ENCODE measurements at places on chromosomes 2 and 18. TPM values are rescaled to one million over a fixed set of nuclear protein-coding genes. Genes with fewer than 3 reads are reported as not detected.

Gene PLCL1
- under 0.01 TPM for total RNA-seq

Gene SLC9A4
- 7.6 TPM for total RNA-seq

Gene FHOD3
- 117 TPM for total RNA-seq

Gene UGT1A3
- 4.1 TPM for total RNA-seq

Gene SIX2
- 0.35 TPM for total RNA-seq

Gene EGR4
- not detected for total RNA-seq

DNA sequence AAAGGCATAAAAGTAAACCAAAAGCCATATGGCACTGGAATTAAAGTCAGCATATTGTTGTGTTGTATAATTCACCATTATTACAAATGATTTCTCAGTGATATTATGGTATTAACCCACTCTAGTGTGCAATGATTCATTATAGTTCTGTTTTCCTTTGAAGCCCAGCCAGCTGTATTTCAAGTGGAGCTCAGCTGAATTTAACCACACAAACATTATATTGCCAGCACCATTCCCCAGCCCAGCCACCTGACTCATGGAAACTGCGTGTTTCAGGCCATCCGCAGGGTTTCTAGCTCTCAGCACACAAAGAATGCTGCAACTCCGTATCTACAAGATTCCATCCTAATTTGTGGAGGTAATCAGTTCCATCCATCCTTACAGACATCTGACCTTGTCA is 166.8 kb upstream of the CHAC2 start:
- DNase-seq, result peak; percentile 10

DNA sequence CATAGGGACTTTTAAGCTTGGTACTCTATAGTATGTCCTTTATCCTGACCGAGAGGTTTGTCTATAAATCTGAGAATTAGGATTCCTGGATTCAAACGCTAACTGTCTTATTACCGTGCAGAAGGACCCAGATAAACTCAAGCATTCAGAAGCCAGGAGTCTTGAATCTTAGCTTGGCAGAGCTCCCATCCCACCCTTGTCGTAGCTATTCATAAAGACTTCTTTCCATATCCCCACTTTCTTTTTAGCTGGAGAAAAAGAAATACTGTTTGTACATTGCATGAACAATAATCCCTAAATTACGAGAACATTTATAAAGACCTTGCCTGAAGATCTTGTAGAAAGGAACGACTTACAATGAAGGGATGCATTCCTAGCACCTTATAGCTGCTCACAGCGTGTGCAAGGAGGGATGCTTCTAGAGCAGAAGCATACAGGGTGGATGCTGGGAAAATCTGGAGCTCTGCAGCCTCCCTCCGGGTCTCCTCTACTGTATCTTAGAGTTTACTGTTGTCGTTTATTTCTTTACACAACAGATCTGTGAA is 13.6 kb downstream of the EFR3B start:
- no peak for DNase-seq

- DNase-seq, result no peak
Observed at GRCh38 chr2:179592167-179592936, 269.1 kb downstream of the ZNF385B start.

- DNase-seq, result no peak
Observed at GRCh38 chr2:205274801-205275200, 407.5 kb upstream of the NRP2 start.

DNA sequence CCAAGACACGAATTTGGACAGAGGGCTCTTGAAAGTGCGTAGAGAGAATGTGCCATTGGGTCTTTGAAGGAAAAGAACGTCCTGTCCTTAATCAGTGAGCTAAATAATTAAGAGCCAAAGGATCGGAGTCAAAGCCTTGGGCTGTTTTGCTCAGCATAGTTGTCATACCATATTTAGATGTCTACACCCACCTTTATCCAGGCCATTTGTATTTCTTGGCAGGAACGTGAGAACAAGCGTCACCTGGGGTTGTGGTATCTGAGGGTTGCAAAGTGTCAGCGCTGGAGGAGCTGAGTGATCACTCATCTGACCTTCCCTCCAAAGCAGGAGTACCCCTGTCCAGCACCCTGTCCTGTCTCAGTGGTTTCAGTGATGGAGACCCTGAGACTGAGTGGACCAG is 4.5 kb downstream of the LPIN1 start:
- DNase-seq, result peak; percentile 71

DNA sequence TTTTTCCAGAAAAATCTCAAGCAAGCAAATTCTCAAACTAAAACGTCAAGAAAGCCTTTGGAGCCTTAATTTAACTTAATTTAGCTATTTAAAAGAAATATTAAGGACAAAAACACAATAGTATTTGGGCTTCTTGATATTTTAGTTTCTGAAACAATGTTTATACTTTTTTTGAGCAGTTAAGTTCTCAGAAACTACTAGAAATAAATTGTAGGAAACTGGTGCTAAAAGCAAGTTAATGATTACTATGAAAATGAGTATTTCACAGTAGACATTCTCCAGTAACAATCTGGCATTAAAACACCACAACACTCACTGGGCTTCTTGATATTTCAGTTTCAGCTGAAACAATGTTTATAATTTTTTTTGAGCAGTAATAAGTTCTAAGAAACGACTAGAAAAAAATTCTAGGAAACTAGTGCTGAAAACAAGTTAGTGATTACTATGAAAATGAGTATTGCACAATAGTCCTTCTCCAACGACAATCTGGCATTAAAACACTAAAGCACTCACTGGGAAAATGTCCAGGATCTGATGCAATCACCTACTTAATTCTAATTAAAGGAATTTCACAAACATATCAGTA is 45.1 kb downstream of the TRAK2 start:
- peak; percentile 96 for DNase-seq

DNA sequence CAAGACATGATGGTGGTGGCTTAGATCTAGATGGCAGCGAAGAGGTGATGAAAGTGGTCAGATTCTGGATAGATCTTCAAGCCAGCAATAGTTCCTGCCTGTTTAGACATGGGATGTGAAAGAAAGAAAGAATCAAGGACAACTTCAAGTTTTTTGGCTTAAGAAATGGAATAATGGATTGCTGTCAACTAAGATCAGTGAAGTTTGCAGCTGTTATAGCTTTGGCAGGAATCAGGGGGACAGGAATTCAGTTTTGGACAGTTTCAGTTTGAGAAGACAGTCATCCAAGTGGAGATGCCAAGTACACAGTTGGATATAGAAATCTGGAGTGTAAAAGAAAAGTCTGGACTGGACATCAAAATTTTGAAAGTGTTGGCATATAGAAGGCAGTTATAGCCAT is 283.7 kb upstream of the PKDCC start:
- no peak for DNase-seq

- no peak for DNase-seq
Observed at GRCh38 chr18:67574749-67575148, 58.2 kb upstream of the DSEL start.
